ENCODE measurements at places on chromosomes 12 and 14.

GRCh38 chr12:127162307-127162706, 1104.7 kb upstream of the TMEM132C start:
- no peak for DNase-seq

- DNase-seq: no peak
Observed at GRCh38 chr12:123045678-123046077, 65.2 kb downstream of the ARL6IP4 start.

GRCh38 chr12:107884769-107885694, 110.5 kb downstream of the ASCL4 start:
- DNase-seq: peak; percentile 40

DNA sequence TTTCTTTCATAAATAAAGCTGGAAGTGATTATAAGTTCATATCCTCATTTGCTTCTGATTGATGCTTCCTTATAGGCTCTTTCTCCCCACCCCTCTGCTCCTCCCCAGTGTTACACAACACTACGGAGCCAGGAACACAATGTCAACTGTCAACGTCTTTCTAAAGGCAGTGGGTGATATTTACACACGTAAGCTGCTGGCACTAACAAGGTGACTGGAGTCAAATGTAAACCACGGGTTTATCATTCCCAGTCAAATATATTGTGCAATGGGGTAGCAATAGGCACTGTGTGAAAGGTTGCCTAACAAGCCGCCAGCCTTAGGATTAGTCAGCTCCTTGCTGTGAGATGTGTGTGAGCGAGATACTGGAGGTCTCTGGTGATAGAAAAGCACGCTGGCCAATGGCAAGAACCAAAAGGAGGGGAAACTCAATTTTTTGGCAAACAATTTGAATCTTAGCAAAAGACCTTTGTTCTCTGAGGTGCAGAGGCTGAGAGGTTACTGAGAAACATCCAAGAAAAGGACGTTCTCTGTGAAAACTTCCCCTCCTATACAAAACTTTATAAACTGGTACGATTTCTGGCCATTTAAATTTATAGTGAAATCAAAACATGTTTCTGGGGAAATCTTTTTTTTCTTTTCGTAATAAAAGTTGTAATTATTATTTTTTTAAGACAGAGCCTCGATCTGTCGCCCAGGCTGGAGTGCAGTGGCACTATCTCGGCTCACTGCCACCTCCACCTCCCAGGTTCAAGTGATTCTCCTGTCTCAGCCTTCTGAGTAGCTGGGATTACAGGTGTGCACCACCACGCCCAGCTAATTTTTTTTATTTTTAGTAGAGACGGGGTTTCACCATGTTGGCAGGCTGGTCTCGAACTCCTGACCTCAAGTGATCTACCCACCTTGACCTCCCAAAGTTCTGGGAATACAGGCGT, 22.3 kb upstream of the HECTD1 start:
- peak; percentile 85 for DNase-seq

DNA sequence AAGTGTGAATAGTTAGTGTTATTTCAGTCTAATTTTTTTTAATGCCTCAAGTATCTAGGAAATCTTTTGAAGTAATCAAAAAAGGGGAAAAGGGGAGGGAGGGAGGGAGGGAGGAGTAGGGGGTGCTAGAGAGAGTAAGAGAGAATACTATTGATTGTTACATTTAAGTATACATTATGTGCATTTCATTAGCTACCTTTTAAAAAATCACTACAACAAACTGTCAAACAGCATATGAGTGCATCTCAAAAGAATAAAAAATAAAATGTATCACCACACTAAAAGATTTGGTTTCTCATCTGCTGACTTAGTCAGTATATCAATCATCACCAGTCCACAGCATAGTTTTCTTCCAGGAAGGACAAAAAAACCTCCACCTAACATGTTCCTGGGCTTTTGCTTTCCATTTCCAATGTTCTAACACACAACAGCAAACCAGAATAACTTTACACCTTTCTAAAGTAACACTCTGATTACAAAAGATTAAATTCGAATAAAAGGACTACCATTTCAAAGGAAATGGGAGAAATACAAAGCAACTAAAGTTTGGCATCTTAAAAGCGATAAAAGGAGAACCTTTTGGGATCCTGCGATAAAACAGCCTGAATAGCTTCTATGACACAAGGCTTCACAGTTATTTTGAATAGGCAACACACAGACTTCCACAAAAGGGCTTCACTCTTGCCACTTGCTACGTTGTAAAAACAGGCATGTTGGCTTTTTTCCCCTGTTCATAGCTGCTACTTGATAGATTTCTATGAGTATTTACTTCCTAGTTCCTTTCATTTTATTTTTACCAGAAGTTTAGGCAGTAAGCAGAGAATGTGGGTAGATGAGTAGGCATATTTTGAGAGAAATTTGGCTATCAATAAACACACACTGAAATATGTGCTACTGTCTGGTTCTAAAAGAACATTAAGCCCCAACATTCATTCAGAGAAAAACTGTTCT, 160.9 kb downstream of the EPS8 start:
- DNase-seq: peak; percentile 28

DNA sequence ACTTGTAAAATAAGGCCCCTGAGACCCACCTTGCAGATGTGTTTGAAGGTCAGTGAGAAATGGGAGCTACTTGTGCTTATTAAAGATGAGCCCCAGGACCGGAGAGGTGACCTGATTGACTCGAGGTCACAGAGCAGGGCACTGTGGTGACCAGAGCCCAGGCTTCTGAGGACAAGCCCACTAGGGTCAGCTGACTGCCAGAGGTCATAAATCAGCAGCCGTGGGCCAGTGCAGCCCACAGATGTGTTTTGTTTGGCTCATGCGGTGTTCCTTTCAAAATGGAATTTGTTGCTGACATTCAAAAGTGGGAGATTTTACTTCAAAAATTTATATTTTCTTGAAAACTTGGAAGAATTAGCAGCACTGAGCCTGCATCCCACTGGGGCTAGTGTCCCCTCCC, 24.5 kb downstream of the JDP2 start:
- no peak for DNase-seq

- DNase-seq: no peak
Observed at GRCh38 chr12:118219772-118220171, 83.8 kb downstream of the PEBP1 start.

- no peak for DNase-seq
Observed at GRCh38 chr14:85634205-85634604, 104.3 kb downstream of the FLRT2 start.

- no peak for DNase-seq
Observed at GRCh38 chr14:60648249-60648933, 886 bp downstream of the SIX1 start.

- peak; percentile 90 for DNase-seq
Observed at GRCh38 chr12:76781321-76781720, 17.4 kb downstream of the ZDHHC17 start.

DNA sequence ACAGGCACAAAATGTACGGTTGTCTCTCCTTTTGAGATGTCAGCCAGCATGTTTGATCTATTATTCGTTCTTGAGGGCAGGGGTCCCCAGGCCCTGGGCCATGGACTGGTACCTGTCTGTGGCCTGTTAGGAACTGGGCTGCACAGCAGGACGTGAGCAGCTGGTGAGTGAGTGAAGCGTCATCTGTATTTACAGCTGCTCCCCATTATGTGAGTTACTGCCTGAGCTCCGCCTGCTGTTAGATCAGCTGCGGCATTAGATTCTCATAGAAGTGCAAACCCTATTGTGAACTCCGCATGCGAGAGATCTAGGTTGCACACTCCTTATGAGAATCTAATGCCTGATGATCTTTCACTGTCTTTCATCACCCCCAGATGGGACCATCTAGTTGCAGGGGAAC, 41.4 kb upstream of the SCN8A start:
- DNase-seq: no peak

DNA sequence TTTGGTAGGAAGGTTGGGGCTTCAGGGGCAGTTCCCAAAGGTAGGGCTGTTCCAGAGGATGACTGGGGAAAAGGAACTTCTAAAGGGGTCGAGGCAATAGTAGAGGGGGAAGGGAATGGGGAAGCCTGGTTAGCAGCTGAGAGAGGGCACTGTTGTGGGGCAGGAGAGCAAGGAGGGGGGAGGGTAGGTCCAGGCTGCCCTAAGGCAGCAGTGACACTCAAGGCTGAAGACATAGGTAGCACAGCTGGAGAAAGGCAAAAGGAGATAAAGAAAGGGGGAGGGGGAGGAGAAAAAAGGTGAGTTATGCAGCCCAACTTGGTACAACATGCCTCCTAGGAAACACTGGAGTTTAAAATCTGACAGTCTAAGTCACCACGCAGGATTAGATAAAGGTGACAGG, 3.9 kb downstream of the NACA start:
- no peak for DNase-seq

- DNase-seq: no peak
Observed at GRCh38 chr14:38731962-38732361, 371.1 kb downstream of the SEC23A start.

- DNase-seq: no peak
Observed at GRCh38 chr12:62919838-62920237, 15.1 kb downstream of the PPM1H start.

DNA sequence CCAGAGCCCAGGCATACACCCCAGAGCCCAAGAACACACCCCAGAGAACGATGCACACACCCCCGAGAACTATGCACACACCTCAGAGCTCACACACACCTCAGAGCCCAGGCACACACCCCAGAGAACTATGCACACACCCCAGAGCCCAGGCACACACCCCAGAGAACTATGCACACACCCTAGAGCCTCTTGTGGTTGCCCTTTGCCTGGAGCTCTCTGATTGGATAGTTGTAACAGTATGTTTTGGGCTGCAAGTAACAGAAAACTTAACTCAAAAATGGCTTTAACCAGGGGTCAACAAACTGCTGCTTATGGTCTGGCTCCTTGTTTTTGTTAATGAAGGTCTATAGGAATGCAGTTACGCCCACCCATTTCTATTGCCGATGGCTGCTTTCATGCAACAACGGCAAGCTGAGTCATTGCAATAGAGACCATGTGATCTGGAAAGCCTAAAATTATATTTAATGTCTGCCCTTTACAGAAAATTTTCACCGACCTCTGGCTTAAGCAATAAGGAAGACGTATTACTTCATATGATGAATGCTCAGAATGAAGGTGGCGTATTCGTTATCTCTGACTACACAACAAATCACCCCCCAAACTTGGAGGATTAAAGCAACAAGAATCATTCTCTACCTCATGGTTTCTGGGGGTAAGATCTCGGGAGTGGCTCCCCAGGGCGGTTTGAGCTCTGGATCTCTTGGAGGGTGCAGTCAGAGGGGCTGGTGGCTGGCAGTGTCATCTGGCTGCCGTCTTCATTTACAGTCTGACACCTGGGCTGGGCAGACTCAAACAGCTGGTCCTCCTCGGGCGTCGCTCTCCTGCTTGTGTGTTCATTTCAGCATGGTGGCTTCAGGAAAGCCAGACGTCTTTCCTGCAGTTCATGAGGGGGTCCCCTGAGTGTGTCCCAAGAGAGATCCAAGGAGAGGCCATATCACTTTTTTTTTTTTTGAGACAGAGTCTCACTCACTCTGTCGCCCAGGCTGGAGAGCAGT, 66.3 kb upstream of the NCOR2 start:
- DNase-seq: no peak

GRCh38 chr12:75954041-75954440, 77.5 kb downstream of the PHLDA1 start:
- no peak for DNase-seq

DNA sequence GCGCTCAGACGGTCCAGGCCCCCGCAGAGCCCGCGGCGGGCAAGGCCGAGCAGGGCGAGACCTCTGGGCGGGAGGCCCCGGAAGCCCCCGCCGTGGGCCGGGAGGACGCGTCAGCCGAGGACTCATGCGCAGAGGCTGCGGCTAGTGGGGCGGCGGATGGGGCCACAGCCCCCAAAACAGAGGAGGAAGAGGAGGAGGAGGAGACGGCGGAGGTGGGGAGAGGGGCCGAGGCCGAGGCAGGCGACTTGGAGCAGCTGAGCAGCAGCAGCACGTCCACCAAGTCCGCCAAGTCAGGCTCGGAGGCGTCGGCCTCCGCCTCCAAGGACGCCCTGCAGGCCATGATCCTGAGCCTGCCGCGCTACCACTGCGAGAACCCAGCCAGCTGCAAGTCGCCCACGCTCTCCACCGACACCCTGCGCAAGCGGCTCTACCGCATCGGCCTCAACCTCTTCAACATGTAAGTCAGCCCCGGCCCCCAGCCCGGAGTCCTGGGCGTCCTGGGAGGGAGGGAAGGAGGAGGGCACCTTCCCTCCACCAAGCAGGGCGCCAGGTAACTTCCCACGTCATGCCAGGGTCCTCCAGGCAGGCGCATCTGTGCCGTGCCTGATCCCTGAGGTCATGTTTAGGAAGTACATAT, 72.4 kb downstream of the IQSEC3 start:
- DNase-seq: no peak

- no peak for DNase-seq
Observed at GRCh38 chr12:89951694-89952060, 243.0 kb upstream of the ATP2B1 start.

- DNase-seq: no peak
Observed at GRCh38 chr14:91377700-91378652, 39.6 kb downstream of the CCDC88C start.

- no peak for DNase-seq
Observed at GRCh38 chr14:49986343-49987014, 93.6 kb downstream of the ARF6 start.
